T-helper 17 cell (primary cell): ENCODE measurements at places on chromosomes 2 and 18.
A peak's percentile ranks its signal among the peaks of the same experiment; 100 is the strongest.

DNA sequence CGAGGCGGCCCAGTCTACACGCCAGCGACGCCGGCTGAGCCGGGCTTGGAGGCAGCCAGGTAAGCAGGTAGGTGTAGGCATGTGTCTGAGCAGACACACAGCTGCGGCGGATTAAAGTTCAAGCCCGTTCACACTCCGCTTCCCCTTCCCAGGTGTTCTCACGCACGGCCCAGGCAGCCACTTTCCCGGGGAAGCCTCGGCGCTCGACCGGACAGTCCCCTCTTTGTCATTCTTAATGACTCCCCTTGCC is 367 bp downstream of the TGFA start:
- peaks cover 6% of the 10 kb centered on the region for H3K27me3 ChIP-seq
- peak overlapping the region; percentile 86 for H3K27ac ChIP-seq
- H3K4me3 ChIP-seq, result peak overlapping the region; percentile 92
- peaks cover 20% of the 10 kb centered on the region for H3K4me1 ChIP-seq

DNA sequence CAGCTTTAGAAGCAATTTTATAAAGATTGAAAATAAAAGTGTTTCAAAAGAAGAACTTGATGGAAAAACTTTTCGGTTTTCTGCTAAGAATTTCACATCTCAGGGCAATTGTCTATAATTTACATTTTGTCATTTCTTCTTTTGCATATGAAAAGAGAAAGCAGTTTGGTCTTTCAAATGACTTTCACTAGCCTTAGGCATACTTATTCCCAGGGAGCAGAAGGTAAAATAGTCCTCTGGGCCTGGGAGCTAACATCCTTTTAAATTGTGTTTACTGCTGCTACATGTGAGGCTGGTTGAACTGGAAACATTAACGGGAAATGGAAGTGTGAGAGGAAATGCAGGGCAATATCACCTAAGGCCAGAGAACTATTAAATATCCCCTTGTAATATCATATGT is 37.1 kb downstream of the MYO3B start:
- H3K4me1 ChIP-seq, result peaks cover 3% of the 10 kb centered on the region
- H3K27me3 ChIP-seq, result peaks cover 28% of the 10 kb centered on the region
- no peak overlapping the region for H3K27ac ChIP-seq
- H3K4me3 ChIP-seq, result no peak overlapping the region

DNA sequence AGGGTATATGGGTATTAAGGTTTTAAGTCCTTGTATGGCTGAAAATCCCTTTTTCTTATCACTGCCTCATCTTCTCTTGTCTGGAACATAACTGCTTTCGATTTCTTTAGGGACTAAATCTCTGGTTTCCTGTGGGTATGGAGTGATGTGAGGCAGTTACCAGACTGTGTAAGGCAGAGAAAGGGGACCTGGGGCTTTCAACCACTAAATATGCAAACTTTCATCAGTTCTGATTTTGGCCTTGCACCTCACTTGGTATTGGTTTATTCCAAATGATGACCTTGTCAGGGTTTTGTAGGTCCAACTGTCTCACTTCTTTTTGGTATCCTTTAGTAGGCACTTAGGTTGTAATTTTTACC is 9.3 kb downstream of the MAP4K4 start:
- no peak overlapping the region for H3K27ac ChIP-seq
- peak overlapping the region; percentile 70 for H3K4me3 ChIP-seq
- H3K36me3 ChIP-seq, result no peaks in the 10 kb centered on the region
- no peaks in the 10 kb centered on the region for H3K27me3 ChIP-seq
- peaks cover 66% of the 10 kb centered on the region for H3K4me1 ChIP-seq

DNA sequence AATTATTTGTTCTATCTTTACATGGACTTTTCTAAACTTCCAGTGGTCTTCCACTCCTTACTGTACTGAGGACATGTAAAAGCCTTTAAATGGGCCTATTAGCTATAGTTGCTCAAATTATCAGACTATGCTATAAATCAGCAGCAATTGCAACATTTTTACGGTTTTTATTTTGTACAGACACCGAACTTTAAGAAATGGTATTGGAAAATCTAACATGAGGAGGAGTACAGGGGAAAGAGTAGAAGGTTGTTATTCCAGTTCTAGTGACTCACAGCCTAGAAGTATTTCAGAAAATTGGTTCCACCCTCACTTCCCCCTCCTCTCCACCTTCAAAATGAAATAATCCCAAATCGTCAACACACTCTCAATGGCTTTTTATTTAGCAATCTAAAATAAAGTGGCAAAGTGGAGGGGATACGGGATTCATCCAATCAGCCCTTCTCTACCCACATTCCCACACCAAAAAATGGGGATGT is 1.1 kb downstream of the NCKAP1 start:
- H3K36me3 ChIP-seq, result no peaks in the 10 kb centered on the region
- H3K4me1 ChIP-seq, result peaks cover 32% of the 10 kb centered on the region
- peaks cover 17% of the 10 kb centered on the region for H3K27me3 ChIP-seq
- DNase-seq, result no peak

GRCh38 chr18:2223849-2224248 is 347.5 kb downstream of the METTL4 start:
- no peak overlapping the region for H3K27ac ChIP-seq
- peaks cover 2% of the 10 kb centered on the region for H3K4me1 ChIP-seq
- peaks cover 50% of the 10 kb centered on the region for H3K27me3 ChIP-seq
- no peak for DNase-seq
- no peaks in the 10 kb centered on the region for H3K36me3 ChIP-seq

DNA sequence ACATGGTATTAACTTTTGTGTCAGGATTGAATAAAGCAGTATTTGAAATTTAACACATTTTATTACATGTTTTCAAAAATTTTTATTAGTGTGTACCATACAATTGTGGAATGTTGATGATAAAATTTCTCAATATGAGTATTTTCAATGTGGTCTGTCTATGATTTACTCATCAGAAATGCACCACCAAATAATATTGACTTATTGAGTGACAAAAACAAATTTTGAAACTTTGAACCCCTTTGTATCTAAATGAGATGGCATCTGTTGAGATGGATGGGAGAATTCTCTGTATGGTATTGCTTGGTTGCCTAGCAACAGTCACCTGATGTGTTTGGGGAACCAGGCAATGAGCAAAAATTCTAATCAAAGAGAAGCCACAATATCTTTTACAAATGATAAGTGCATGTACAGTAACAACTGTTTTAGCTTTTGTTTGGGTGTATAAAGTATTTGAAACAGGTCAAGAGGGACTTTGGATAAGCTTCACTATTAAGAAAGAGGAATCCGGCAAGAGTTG is 400.1 kb downstream of the CCDC85A start:
- no peak overlapping the region for H3K4me3 ChIP-seq
- H3K36me3 ChIP-seq, result no peaks in the 10 kb centered on the region
- H3K27me3 ChIP-seq, result no peaks in the 10 kb centered on the region
- H3K4me1 ChIP-seq, result no peaks in the 10 kb centered on the region
- DNase-seq, result no peak

DNA sequence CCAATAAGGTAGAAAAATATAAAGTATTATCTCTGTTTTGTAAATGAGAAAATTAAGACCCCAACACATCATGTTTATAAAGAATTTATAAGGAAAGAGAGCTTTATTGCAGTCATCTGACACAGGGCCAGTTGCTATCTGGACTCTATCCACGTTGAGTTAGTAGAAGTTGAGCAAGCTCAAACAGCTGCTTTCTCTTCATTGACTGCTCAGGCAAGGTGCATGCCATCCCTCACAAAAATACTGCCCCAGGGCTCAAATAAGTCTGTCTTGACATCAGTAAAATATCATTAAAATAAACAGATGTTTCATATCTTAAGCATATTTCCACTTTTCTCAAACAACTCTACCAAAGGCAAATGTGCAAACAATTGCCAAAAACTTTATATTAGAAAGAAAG is 14.8 kb downstream of the COL5A2 start:
- H3K4me1 ChIP-seq, result peaks cover 2% of the 10 kb centered on the region
- peaks cover 4% of the 10 kb centered on the region for H3K27me3 ChIP-seq
- H3K27ac ChIP-seq, result no peak overlapping the region
- no peak for DNase-seq
- H3K4me3 ChIP-seq, result no peak overlapping the region

DNA sequence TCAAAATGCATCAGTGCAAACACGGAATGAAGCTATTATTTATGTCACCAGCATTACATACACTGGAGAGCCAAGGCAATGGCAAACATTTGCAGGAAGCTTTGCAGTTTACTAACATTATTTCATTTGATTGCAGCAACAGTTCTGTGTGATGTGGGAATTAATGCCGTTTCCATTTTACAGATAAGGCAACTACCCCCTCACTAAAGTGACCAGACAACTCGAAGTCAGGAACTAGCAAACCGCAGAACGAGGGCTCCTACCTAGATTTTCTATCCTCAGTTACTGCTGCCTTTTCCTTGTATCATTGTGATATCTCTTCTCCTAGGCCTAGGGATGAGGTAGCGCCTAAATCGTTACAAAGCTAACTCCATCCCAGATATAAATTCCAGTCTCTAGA is 85.5 kb downstream of the COLEC12 start:
- peaks cover 17% of the 10 kb centered on the region for H3K27me3 ChIP-seq
- H3K36me3 ChIP-seq, result no peaks in the 10 kb centered on the region
- no peak overlapping the region for H3K27ac ChIP-seq
- no peak overlapping the region for H3K4me3 ChIP-seq
- H3K4me1 ChIP-seq, result no peaks in the 10 kb centered on the region

GRCh38 chr2:33212151-33212550 is 264.3 kb upstream of the RASGRP3 start:
- H3K27me3 ChIP-seq, result peaks cover 5% of the 10 kb centered on the region
- H3K27ac ChIP-seq, result no peak overlapping the region
- H3K4me3 ChIP-seq, result no peak overlapping the region
- no peaks in the 10 kb centered on the region for H3K36me3 ChIP-seq

DNA sequence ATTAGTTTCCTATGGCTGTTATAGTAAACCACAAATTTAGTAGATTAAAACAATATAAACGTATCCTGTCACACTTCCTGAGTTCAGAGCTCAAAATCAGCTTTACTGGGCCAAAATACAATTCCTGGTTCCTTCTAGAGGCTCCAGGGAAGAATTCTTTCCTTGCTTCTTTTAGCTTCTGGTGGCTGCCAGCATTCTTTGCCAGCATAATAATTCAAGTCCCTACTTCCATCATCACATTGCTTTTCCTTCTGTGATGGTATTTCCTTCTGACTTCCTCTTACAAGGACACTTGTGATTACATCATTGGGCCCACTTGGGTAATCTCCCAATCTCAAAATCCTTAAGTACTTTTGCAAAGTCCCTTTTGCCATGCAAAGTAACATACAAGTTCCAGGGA is 40.6 kb downstream of the MOB4 start:
- no peaks in the 10 kb centered on the region for H3K4me1 ChIP-seq
- peaks cover 2% of the 10 kb centered on the region for H3K36me3 ChIP-seq
- H3K27me3 ChIP-seq, result no peaks in the 10 kb centered on the region
- peak overlapping the region; percentile 59 for H3K27ac ChIP-seq
- no peak for DNase-seq

GRCh38 chr2:216742411-216742810 is 47.1 kb upstream of the IGFBP5 start:
- H3K27ac ChIP-seq, result no peak overlapping the region
- no peak for DNase-seq
- peaks cover 79% of the 10 kb centered on the region for H3K27me3 ChIP-seq
- H3K4me1 ChIP-seq, result no peaks in the 10 kb centered on the region

GRCh38 chr2:201223089-201224073 is 37.0 kb upstream of the CASP8 start:
- H3K4me3 ChIP-seq, result peak overlapping the region; percentile 70
- peak overlapping the region; percentile 91 for H3K27ac ChIP-seq
- H3K4me1 ChIP-seq, result peaks cover 19% of the 10 kb centered on the region
- no peaks in the 10 kb centered on the region for H3K36me3 ChIP-seq
- no peaks in the 10 kb centered on the region for H3K27me3 ChIP-seq

DNA sequence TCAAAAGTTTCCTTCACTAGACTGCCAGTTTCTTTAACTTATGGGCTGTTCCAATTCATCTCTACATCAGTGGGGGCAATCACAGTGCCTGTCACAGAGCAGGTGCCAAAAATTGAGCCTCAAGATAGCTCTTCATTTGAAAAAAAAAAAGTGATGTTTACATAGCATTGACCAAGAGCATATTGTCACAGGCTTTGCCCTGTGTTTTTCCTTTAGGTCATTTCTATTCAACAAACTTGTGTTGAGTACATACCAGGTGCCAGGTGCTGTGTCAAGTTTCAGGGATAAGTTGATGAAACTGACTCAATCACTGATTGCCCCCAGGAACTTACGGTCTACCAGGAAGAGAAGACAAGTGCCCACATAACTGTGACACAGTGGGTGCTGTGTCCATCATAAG is 22.2 kb upstream of the NT5C1B start:
- H3K4me1 ChIP-seq, result no peaks in the 10 kb centered on the region
- no peaks in the 10 kb centered on the region for H3K36me3 ChIP-seq
- DNase-seq, result no peak

DNA sequence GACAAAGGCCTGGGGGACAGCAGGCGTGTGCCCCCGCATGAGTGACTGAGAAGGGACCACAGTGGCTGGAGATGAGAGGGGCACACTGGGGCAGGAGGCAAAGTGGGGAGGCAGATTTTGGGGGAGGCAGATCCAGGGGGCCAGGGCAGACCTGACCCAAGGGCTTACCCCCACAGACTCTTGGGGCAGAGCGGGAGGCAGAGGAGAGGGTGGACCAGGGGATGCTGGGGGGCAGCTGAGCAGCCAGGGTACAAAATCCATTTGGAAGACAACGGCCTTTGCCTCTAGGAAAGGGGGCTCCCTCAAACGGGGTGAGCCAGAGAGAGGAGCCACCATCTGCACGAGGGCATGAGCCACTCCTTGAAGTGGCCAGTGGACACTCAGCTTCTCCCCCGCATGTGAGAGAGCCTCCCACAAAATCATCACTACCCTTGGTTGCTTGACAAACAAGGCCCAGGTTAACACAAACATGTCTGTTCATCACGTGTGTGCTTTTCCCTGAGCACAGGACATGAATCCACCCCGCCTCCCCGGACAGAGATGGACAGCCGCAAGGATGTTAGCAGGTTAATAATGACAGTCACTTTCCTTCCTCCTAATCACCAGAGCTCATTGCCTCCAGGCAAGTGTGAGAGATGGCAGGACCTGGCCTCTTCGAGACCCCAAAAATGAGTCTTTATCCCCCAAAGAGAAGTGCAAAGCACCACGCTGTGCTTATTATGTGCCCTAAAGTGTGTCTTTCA is 72.0 kb upstream of the RAB6C start:
- H3K36me3 ChIP-seq, result no peaks in the 10 kb centered on the region
- no peaks in the 10 kb centered on the region for H3K4me1 ChIP-seq
- H3K27ac ChIP-seq, result no peak overlapping the region
- H3K4me3 ChIP-seq, result peak overlapping the region; percentile 67
- H3K27me3 ChIP-seq, result peaks cover 42% of the 10 kb centered on the region

DNA sequence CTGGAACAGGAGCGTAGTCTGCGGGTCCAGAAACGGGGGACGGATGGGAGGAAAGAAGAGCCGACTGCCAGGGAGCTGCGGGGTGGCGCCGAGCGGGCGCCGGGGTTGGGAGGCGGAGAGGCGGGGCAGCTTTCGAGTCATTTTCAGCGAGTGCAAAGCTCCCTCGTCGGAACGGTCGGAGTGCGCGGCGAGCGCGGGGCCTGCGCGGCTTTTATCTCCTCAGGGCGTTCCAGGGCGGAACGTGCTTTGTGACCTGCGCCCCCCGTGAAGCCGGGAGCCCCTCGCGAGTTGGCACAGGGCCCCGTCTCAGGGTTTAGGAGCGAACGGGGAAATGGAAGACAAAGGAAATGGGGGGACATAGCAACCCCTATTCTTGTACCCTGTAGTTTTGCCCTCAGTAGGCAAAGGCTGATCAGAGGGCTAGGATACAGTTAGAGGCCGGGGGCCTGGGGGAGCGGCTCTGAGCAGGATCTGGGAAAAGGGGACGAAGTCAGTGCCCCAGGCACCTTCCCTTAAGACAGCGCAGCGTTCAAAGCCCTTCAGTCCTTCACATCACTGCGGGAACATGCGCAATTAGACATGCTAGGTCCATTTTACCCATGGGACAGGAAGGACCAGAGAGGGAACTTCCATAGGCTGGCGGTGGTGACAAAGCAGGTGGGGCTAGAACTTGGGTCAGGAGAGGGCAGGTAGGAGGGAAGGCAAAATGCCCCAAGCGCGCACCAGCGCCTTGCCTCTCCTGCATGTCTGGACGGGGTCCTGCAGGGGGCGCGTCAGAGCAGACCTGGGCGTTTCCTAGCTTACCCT is 60.1 kb upstream of the IL1RL1 start:
- no peaks in the 10 kb centered on the region for H3K27me3 ChIP-seq
- peaks cover 2% of the 10 kb centered on the region for H3K36me3 ChIP-seq
- peak; percentile 56 for DNase-seq
- peak overlapping the region; percentile 91 for H3K27ac ChIP-seq
